Left renal cortex interstitium (tissue), 4 donors: ENCODE measurements at places on chromosomes 1 and 21.
A peak's percentile ranks its signal among the peaks of the same experiment; 100 is the strongest.

GRCh38 chr1:162070825-162071224 is 1.3 kb downstream of the NOS1AP start:
- no peak for DNase-seq

DNA sequence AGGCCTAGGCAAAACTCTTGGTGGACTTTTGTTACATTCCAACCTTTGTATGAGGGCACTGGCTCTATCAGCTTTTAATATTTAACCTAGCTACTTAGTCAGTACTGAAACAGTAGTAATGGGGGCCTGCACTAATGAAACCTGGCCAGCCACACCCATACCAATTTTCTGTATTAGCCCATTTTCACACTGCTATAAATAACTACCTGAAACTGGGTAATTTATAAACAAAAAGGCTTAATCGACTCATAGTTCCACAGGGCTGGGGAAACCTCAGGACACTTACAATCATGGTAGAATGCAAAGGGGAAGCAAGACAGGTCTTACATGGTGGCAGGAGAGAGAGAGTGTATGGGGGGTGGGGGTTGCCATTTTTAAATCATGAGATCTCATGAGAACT is 245.7 kb upstream of the RGS18 start:
- no peak for DNase-seq

GRCh38 chr1:55526716-55527115 is 311.6 kb upstream of the USP24 start:
- no peak for DNase-seq

DNA sequence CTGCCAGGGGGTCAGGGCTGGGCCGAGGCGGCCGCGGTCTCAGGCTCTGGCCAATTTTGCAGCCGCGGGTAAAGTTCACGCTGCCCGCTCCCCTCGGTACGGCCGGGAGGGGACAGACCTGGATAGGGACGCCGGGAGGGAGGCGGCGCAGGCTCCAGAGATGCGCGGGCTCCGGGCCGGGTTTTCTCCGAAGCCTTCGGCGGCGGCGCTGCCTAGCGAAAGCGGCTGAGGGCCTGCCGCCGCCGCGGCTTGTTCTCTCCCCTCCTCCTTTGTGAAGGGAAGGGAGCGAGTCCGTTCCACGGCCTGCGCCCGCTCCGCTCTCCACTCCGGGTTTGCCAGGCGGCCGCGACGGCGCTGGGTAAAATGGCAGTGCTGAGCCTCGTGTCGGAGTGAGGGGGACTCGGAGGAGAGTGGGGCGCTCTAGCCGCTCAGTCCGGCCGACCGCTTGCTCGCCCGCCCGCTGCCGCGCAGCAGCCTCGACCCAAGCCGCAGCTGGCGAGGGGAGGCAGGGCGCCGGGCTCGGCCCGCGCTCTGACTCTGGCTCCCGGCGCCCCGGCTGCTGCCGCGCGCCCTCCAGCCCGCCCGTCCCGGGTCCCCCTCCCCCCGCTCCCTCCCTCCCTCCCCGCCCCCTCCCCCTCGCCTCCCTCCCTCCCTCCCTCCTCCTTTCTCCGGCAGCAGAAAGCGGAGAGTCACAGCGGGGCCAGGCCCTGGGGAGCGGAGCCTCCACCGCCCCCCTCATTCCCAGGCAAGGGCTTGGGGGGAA is at the start of gene ARID1A:
TSS of gene ARID1A (plus strand) at position 660 of the 763 bp plus-strand sequence. CDS start 389 bp downstream, outside the sequence.
- DNase-seq: peak; percentile 90

DNA sequence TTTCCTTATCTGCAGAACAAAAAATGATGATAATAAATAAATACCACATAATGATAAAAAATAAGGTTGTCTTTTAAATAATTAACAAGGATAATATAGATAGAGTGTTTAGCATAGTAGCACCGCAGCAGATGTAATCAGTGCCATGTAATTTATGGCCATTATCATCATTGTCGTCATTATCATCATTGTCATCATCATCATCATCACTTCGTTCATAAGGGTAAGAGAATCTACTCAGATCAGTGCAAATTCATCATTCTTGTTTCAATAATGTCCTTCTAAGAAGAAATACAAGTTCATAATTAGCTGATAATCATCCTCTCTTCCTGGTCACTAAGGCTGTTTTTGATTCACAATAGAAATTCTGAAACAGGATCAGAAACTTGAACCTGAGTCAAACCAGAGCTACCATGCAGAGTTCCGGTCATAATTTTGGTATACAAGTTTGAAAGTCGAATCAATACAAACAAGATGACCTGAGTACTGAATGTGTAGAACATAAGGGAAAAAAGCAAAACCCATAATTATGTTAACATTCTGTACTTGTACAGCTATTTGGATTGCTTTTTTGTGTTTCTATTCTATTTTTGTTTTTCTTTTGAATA is 172.0 kb downstream of the LRRC40 start:
- DNase-seq: no peak

DNA sequence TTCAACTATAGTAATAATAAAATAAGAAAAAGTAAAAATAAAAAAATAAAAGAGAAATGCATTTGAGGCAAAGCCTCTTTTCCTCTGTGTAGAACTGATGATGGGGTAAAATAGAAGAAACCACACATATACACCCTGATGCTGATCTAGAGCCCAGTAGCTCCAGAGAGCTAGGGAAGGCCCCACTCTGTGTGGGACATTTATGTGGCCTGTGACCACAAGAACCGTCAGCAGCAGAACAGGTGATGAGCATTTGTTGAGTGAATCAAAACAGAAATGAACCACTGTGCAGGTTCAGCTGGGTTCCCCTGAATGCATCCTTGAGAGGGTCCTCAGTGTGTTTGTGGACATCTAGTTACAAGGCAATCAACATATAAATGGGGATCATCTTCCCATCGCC is 221.8 kb upstream of the HOOK1 start:
- no peak for DNase-seq

GRCh38 chr1:21931171-21932093 is 5.7 kb downstream of the HSPG2 start:
- no peak for DNase-seq
